ENCODE measurements at places on chromosomes 6 and 20.

- no peak for DNase-seq
Measured at GRCh38 chr20:38453941-38454340, 18.7 kb upstream of the RALGAPB start.

- DNase-seq: peak; percentile 32
Measured at GRCh38 chr6:41939848-41940758, 1.5 kb downstream of the CCND3 start.

DNA sequence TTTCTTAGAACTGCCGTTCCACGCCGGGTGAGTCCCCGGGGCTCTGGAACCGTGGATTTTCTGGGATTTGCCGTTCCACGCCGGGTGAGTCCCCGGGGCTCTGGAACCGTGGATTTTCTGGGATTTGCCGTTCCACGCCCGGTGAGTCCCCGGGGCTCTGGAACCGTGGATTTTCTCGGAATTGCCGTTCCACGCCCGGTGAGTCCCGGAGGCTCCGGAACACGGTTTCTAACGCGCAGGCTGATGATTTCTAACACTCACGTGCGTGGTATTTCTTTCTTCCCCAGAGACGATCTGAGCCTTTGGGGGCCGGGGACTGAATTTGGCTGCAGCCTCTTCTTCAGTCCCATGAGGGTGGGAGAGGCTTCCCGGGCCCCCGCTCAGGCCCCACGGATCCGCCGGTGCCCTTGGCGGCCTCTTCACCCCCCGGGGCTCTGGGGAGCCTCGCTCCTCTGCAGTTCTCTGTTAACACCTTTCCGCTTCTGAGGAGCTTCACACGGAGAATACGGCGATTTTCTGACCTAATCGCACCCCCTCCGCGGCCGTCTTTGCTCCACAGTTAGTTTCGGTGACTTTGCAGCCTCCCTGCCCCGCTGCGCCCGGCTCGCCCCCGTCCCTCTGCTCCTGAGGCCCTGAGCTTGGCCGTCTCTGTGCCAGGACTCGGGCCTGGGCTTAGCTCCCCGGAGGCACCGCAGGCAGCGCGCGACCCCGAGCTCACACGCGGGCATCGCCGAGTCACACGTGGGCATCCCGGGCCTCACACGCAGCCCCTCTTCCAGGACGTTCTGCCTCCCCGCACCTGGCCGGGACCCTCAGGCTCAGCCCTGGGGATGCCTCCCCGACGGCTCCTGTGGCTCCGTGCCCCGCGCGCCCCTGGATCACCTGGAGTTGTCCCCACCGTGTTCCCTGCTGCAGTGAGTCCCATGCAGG, 7.2 kb upstream of the KIF25 start:
- no peak for DNase-seq

DNA sequence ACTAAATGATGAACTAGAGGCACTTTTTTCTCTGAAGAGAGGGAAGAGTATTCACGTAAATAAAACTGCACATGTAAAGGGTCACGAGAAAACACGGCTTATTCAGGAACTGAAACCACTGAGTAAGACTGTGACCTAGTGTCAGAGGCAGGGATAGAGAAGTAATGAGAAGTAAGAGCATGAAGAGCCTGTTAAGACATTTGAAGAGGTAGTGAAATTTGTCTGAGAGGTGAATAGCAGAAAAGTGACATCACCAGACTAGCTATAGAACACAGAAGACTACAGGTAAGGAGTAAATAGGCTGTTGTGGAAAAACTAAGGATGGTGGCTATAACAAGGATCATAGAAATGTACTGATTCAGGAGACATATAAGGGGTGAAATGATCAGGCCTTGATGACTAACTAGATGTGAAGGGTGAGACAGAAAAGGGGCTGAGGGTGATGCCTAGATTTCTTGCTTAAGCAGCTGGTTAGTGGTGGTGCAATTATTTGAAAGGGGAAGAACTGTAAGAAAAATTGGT, 76.8 kb downstream of the REV3L start:
- DNase-seq: no peak

- DNase-seq: no peak
Measured at GRCh38 chr6:150323205-150323604, 45.6 kb upstream of the IYD start.

GRCh38 chr20:31537116-31537871, 23.1 kb downstream of the HM13 start:
- DNase-seq: no peak

DNA sequence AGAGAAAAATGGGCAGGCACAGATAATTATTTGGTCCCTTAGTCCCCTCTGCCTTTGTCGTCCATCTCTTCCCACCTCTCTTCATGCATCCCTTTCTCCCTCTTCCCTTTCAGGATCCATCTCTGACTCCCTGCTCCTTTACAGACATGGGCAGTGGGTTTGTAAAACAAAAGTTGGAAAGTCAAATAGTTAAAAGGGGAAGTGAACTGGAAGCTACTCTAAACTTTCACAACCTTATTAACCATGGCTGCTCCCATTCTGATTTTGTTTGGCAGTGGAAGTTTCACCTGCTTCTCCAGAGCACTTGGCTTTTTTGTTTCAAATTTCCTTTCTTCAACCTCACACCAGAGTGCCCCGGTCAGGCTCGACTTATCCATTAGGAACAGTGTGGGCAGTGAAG, 1.2 kb downstream of the HLA-DQA2 start:
- DNase-seq: no peak

DNA sequence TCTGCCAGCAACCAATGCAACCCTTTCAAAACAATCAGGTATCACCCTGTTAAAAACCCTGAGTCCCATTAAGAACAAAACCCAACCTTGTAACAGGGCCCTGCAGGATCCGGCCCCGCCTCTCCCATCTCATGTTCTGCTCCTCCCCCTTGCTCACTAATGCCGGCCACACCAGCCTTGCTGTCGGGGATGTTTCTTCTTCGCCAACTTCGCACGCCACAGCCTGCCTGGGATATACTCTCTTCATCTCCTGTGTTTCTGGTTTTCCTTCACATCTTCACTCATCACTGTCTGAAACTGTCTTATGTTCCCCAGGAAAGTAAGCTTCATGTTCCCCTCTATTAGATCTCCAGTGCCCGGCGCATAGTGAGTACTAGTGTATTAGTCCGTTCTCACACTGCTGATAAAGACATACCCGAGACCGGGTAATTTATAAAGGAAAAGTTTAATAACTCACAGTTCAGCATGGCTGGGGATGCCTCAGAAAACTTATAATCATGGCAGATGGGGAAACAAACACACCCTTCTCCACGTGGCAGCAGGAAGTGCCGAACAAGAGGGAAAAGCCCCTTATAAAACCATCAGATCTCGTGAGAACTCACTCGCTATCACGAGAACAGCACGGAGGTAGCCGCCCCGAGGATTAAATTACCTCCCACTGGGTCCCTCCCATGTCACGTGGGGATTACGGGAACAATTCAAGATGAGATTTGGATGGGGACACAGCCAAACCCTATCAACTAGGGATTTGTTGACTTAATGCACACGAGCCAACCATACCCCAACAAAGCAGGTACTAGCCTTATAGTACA, 5.1 kb downstream of the TP53RK start:
- peak; percentile 51 for DNase-seq

- no peak for DNase-seq
Measured at GRCh38 chr20:49245921-49246740, 26.9 kb downstream of the DDX27 start.

DNA sequence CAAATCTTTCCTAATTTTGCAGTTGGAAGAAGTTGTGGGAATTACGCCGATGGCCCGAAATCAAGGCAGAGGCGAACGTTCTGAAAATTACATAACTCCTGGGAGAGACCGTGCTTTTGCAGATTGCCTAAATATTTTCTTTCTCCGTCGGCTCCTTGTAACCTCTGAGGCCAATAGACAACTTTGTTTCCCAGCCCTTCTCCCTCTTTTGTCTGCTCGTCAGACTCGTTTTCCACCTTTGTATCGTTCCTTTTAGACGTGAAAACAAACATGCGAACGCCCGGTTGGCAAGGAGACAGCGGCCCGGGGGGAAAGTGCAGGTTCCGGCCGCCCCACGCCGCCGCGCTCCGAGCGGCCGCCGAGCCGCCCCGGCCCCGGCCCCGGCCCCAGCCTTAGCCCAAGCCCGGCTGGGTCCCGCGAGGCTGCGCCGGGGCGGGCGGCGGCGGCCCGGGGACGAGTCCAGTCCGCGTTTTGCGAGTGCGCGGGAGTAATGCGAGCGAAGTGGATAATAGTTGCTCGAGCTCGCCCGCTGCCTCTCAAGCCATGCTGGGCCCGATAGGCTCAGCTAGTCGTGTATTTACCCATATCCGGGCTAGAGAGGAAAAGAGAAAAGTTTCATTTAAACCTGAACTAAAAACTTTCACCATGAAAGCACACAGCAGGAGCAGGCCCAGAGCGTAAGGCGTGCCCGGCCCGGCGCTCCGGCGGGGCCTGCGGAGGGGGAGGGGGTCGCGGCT, at the start of gene ARID1B:
Gene ARID1B (plus strand): TSS at position 539 of the 737 bp plus-strand sequence. CDS start 303 bp downstream, outside the sequence.
- peak; percentile 51 for DNase-seq

DNA sequence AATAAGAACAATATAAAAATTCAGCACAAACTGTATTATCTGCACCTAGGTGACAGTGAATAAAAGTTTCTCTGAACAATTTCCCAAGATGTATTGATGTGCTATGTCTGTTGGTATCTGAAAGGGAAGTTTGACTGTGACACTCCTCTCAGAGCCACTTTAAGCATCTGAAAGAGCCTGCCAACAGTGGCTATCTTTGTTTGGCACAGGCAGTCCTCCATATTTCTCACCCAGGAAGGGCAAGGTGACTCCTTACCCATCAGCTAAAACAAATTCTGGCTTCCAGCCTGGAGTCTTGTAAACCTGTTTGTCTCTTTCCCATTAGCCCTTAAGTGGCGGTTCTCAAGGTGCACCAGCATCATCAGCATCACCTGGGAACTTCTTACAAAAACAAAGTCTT, 122.4 kb upstream of the VGLL2 start:
- no peak for DNase-seq

DNA sequence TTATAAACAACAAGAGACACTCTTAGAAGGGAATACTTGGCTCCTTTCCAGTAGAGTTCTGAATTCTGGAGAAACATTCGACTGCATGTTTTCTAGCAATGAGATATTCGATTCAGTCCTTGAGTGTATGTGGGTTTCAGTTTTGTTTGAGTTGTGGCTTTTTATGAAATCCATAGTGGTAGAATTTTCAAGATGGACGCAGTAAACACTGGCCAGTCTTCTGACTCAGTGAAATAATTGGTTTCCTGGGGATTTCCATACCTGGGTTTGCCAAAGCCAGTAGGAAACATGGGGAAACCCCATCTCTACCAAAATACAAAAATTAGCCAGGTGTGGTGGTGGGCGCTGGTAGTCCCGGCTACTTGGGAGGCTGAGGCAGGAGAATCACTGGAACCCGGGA, 273.5 kb upstream of the PLCB4 start:
- DNase-seq: no peak

DNA sequence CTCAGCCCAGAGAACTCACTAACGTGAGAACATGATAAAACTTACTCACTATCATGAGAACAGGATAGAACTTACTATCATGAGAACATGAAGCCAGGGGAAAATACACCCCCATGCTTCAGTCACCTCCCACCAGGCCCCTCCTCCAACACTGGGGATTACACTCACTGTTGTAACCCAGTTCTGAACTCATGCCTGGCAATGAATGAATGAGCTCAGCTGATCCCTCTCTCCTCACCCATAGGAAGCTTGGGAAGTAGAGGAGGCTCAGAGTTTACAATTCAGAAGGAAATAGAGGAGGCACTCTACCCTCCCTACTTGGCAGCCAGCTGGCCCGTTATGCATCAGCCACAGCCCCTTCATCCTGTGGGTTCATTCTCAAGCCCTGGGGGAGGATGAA, 102.5 kb downstream of the EYA2 start:
- DNase-seq: no peak

- no peak for DNase-seq
Measured at GRCh38 chr6:16473908-16474771, 235.8 kb downstream of the GMPR start.

GRCh38 chr20:3311623-3312022, 72.6 kb upstream of the SLC4A11 start:
- DNase-seq: no peak

DNA sequence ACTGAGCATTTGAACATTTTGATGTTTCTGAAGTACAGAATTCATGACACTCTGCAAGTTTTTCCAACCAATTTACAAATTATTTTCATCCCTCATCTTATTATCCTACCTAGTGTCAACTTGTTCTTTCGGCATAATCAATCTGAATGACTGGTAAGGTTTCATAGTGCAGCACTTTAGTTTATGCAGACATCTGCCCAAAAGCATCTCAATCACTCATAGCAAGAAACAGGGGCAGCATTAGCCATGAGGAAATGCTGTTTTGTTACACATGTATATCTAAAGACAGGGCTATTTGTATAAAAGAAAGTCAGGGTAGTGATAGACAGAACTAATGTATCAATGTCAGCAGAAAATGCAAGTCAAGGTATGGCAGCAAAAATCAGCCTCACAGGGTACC, 378.1 kb upstream of the AGPAT4 start:
- no peak for DNase-seq

- no peak for DNase-seq
Measured at GRCh38 chr20:1943275-1944002, 48.2 kb downstream of the SIRPA start.

GRCh38 chr6:170067923-170068360, 222.9 kb downstream of the DLL1 start:
- DNase-seq: no peak

GRCh38 chr20:47358039-47358671, 1.7 kb upstream of the ZMYND8 start:
- no peak for DNase-seq

DNA sequence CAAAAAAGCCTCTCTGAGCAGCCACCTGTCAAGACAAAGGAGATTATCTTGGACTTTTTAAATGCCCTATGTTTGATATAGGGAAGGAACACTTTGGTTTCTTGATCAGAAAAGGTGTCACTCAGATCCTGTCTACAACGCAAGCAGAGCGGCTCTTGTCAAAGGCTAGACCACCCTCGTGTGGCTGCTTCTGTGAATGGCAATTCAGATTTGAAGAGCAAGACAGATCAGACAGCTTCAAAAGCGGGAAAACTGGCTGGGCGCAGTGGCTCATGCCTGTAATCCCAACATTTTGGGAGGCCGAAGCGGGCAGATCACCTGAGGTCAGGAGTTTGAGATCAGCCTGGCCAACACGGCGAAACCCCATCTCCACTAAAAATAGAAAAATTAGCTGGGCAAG, 10.1 kb upstream of the NXT1 start:
- DNase-seq: no peak

- DNase-seq: no peak
Measured at GRCh38 chr6:1904466-1904799, 294.7 kb downstream of the FOXC1 start.

GRCh38 chr20:15220009-15220656, 882.7 kb upstream of the FLRT3 start:
- DNase-seq: no peak

- no peak for DNase-seq
Measured at GRCh38 chr6:69690986-69691385, 105.8 kb downstream of the LMBRD1 start.
